Effector memory CD4-positive, alpha-beta T cell (primary cell): ENCODE measurements at places on chromosomes 2 and 18.

DNA sequence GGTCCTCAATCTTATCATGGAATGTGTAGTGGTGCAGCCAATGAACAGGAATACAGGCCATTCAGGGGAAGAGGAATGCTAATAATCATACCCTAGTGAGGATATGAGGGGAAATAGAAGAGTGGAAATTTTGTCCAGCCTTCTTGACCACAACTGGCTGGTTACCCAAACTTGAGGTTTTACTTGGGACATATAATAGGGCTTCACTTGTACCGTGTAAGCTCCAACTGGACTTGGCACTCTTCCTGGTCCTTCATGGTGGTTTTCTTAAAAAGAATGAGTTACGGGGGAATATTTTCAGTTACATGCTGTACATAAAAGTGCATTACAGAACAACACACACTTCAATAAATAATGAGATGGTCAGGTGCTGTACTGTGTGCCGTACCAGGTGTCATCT lies 234.9 kb upstream of the RASGRP3 start:
- H3K4me1 ChIP-seq = no peaks in the 10 kb centered on the region
- H3K27me3 ChIP-seq = no peaks in the 10 kb centered on the region
- no peak overlapping the region for H3K27ac ChIP-seq
- no peak overlapping the region for H3K4me3 ChIP-seq
- DNase-seq = no peak

DNA sequence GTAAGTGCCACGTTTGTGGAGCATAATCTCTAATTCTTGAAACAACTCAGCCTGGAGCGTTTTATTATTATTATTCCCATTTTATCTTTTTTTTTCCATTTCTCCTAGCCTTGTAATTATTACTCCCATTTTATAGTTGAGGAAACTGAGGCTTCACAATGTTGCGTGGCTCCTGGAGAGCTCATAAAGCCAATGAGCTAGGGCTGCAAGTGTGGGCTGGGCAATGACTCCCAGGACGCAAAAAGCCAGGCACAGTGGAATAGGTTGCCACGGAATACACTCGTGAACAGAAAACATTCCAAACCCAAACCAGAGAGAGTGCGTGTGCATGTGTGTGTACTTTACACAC lies 13.5 kb upstream of the KLF11 start:
- H3K4me3 ChIP-seq = peak overlapping the region; percentile 46
- no peak for DNase-seq
- H3K27me3 ChIP-seq = no peaks in the 10 kb centered on the region
- H3K4me1 ChIP-seq = peaks cover 20% of the 10 kb centered on the region
- peak overlapping the region; percentile 37 for H3K27ac ChIP-seq
- no peaks in the 10 kb centered on the region for H3K36me3 ChIP-seq

- H3K27me3 ChIP-seq = no peaks in the 10 kb centered on the region
- no peaks in the 10 kb centered on the region for H3K36me3 ChIP-seq
- DNase-seq = no peak
- H3K4me1 ChIP-seq = no peaks in the 10 kb centered on the region
- no peak overlapping the region for H3K4me3 ChIP-seq
Observed at GRCh38 chr18:44065206-44065605, 615.5 kb upstream of the SETBP1 start.

- H3K27me3 ChIP-seq = no peaks in the 10 kb centered on the region
- no peaks in the 10 kb centered on the region for H3K4me1 ChIP-seq
- DNase-seq = no peak
- no peak overlapping the region for H3K4me3 ChIP-seq
- H3K27ac ChIP-seq = no peak overlapping the region
Observed at GRCh38 chr18:41858761-41859555, 96.1 kb upstream of the PIK3C3 start.

GRCh38 chr18:6396276-6396675 lies 18.4 kb downstream of the L3MBTL4 start:
- DNase-seq = no peak
- no peak overlapping the region for H3K27ac ChIP-seq
- H3K4me1 ChIP-seq = no peaks in the 10 kb centered on the region
- no peaks in the 10 kb centered on the region for H3K27me3 ChIP-seq
- no peak overlapping the region for H3K4me3 ChIP-seq

DNA sequence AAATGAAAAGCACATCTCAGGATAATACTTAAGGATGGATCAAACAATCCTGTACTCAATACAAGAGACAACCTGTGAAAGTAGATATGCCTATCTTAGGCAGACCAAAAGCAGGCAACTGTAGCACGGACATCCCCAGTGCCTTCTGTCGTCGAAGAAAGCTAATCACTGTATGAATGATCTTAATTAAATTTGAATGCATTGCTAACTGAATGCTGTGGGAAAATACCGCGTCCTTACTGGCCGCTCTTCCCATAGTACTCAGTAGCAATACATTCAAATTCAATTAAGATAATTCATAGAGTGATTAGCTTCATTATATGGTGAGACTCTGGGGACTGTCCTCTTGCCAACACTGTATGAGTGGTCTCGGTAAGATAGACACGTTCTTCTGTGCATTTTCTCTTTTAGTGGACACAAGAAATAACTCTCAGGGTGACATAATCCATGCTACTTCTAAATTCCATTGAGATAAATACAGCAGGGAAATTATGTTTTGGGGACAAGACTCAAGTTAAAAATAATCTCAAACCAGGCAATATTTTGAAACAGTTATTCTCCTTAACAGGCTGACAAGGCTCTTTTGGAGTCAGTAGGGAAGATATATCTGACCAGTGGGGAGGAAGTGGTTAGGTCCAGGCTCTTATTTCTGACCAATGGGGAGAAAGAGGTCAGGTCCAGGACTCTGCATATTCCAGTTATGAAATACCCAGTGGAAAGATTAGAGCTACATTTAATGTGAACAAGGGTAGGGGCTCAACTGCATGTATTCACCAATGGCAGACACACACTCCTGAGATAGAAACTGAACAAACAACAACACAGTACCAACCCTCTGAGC lies 97.3 kb downstream of the DOCK10 start:
- H3K4me1 ChIP-seq = peaks cover 34% of the 10 kb centered on the region
- no peaks in the 10 kb centered on the region for H3K27me3 ChIP-seq
- H3K4me3 ChIP-seq = peak overlapping the region; percentile 57
- peak overlapping the region; percentile 82 for H3K27ac ChIP-seq
- H3K36me3 ChIP-seq = peaks cover 5% of the 10 kb centered on the region
- no peak for DNase-seq

- no peaks in the 10 kb centered on the region for H3K27me3 ChIP-seq
- no peak for DNase-seq
- no peak overlapping the region for H3K4me3 ChIP-seq
Observed at GRCh38 chr2:219400562-219400961, 12.8 kb upstream of the DNPEP start.

- no peak for DNase-seq
- no peak overlapping the region for H3K27ac ChIP-seq
- H3K4me1 ChIP-seq = no peaks in the 10 kb centered on the region
Observed at GRCh38 chr2:102588213-102588939, 31.0 kb upstream of the SLC9A2 start.

- DNase-seq = no peak
- H3K4me1 ChIP-seq = no peaks in the 10 kb centered on the region
- H3K27me3 ChIP-seq = no peaks in the 10 kb centered on the region
- no peaks in the 10 kb centered on the region for H3K36me3 ChIP-seq
Observed at GRCh38 chr2:22079583-22079982, 955.8 kb downstream of the TDRD15 start.

- H3K27me3 ChIP-seq = no peaks in the 10 kb centered on the region
- DNase-seq = no peak
- no peaks in the 10 kb centered on the region for H3K4me1 ChIP-seq
Observed at GRCh38 chr2:200288670-200289429, 17.6 kb upstream of the SPATS2L start.

GRCh38 chr2:178250429-178250828 lies 56.1 kb downstream of the OSBPL6 start:
- no peak for DNase-seq
- H3K27ac ChIP-seq = no peak overlapping the region
- no peaks in the 10 kb centered on the region for H3K36me3 ChIP-seq
- H3K27me3 ChIP-seq = no peaks in the 10 kb centered on the region

DNA sequence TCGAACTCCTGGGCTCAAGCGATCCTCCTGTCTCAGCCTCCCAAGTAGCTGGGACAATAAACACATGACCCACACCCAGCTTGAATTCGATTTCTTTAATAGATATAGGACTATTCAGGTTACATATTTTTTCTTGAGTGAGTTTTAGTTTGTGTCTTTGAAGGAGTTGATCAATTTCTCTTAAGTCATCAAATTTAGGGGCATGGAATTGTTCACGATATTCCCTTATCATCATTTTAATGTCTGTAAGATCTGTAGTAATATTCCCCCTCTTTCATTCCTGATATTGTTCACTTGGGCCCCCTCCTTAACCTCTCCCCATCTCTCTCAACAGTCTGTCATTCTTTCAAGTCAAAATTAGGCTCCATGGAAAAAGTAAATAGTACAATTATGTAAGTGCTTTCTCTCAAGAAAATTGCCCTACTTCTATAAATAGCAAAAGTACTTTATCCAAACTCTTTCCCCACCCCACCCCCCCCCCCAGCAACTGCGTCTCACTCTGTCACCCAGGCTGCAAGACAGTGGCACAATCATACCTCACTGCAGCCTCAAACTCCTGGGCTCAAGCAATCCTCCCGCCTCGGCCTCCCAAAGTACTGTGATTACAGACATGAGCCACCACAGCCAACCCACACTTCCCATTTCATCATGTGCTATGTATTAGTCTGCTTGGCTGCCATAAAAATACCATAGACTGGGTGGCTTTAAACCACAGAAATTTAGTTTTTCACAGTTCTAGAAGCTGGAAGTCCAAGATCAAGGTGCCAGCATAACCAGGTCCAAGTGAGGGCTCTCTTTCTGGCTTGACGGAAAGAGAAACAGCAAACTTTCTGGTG lies 20.1 kb downstream of the WDR33 start:
- H3K27ac ChIP-seq = no peak overlapping the region
- no peak for DNase-seq
- no peaks in the 10 kb centered on the region for H3K36me3 ChIP-seq
- H3K27me3 ChIP-seq = no peaks in the 10 kb centered on the region

- H3K27ac ChIP-seq = no peak overlapping the region
- no peaks in the 10 kb centered on the region for H3K36me3 ChIP-seq
- DNase-seq = no peak
- no peaks in the 10 kb centered on the region for H3K27me3 ChIP-seq
Observed at GRCh38 chr2:158127380-158127804, 25.7 kb downstream of the UPP2 start.

DNA sequence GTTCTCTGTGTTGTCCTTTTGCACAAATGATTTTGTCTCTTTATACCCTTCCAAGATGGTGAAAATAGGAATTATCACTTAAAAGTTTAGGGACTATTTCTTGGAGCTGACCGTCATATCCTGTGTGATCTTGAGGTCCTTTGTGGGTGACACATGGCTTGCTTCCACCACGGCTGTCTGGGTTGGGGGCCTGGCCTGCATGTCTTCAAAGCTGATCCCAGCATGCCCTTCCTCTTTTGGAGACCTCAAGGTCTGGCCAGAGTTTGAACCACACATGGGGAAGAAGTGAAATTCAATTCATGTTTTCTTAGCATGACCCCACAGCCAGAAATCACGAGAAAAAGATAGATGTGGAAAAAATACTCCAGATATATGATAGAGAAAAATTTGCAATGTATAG lies 14.0 kb downstream of the SFTPB start:
- H3K4me1 ChIP-seq = no peaks in the 10 kb centered on the region
- no peaks in the 10 kb centered on the region for H3K27me3 ChIP-seq
- H3K27ac ChIP-seq = no peak overlapping the region
- no peak overlapping the region for H3K4me3 ChIP-seq
- DNase-seq = no peak

DNA sequence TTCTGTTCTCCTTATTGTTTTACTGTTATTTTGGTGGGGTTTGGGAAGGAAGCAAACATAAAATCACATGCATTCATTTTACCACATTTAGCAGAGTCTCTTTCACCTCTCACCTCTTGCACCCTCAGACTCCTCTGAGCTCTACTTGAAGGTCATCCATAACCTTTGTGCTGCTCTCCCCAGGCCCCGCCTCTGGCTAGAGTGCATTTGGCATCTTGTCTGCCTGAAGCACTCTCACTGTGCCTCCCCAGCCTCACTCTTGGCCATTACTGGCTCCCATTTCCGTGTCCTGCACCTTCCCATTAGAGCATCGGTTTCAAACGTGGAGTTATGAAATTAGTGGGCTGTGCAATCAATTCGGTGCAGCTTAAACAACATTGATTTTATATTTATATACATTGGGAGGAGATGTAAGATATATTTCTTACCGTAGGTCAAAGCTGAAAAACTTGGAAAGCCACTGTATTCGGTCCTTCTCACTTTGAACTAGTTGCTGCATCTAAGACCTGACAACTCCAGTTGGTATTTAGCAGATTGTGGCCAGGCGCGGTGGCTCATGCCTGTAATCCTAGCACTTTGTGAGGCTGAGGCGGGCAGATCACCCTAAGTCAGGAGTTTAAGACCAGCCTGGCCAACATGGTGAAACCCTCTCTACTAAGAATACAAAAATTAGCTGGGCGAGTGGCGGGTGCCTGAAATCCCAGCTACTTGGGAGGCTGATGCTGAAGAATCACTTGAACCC lies 6.9 kb upstream of the ZFAND2B start:
- no peak overlapping the region for H3K4me3 ChIP-seq
- no peaks in the 10 kb centered on the region for H3K4me1 ChIP-seq
- H3K36me3 ChIP-seq = no peaks in the 10 kb centered on the region
- no peaks in the 10 kb centered on the region for H3K27me3 ChIP-seq

- H3K27me3 ChIP-seq = no peaks in the 10 kb centered on the region
- DNase-seq = no peak
- no peaks in the 10 kb centered on the region for H3K36me3 ChIP-seq
- no peak overlapping the region for H3K4me3 ChIP-seq
Observed at GRCh38 chr18:22032392-22032961, 136.9 kb upstream of the GATA6 start.

DNA sequence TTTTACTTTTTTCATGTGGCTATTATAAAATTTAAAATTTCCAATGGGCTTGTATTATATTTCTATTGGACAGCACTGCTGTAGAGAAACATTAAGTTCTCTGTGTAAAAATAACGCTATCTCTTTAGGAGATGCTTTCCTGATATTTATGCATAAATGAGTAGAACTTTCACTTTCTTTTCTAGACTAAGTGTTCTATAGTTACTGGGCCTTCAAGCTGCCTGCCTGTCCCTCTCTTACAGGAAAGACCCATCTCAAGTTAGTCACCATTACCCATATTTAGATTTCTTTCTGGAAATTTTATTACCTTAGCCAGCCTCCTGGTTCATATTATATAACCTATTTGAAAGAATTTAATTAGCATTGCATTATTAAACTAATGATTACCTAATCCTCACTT lies 4.8 kb downstream of the ITGA4 start:
- H3K4me3 ChIP-seq = peak overlapping the region; percentile 29
- peak overlapping the region; percentile 88 for H3K27ac ChIP-seq
- DNase-seq = no peak
- peaks cover 24% of the 10 kb centered on the region for H3K4me1 ChIP-seq
